ENCODE measurements at places on chromosomes 7 and 10. TPM values are rescaled to one million over a fixed set of nuclear protein-coding genes. Genes with fewer than 3 reads are reported as not detected.

Gene PLAC9
- 37.7 TPM for total RNA-seq

Gene FXYD4
- total RNA-seq, result not detected

Gene STEAP4
- 125 TPM for total RNA-seq

GRCh38 chr10:115026056-115026745 is 67.0 kb upstream of the ATRNL1 start:
- no peak for DNase-seq

Gene SORCS1
- total RNA-seq, result 1.4 TPM

GRCh38 chr10:112382515-112383235 is 8.8 kb downstream of the ACSL5 start:
- DNase-seq, result no peak

Gene GDF2
- total RNA-seq, result not detected

GRCh38 chr7:82015751-82016150 is 245.9 kb upstream of the HGF start:
- no peak for DNase-seq

DNA sequence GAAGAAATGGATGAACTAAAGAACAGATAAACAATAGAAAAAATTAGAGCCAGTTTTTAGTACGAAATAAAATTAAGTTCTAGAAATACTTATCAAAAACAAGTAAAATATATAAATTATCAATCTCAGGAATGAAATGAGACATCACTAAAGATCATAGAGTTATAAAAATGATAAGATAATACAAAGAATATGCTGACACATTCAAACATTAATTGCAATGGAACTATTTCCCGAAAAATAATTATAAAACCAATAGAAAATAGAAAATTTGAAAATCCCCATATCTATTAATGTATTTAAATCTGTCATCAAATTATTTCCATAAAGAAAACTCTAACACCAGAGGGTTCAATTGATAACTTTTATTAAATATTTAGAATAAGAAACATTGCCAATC is 458.1 kb upstream of the MBL2 start:
- DNase-seq, result no peak

DNA sequence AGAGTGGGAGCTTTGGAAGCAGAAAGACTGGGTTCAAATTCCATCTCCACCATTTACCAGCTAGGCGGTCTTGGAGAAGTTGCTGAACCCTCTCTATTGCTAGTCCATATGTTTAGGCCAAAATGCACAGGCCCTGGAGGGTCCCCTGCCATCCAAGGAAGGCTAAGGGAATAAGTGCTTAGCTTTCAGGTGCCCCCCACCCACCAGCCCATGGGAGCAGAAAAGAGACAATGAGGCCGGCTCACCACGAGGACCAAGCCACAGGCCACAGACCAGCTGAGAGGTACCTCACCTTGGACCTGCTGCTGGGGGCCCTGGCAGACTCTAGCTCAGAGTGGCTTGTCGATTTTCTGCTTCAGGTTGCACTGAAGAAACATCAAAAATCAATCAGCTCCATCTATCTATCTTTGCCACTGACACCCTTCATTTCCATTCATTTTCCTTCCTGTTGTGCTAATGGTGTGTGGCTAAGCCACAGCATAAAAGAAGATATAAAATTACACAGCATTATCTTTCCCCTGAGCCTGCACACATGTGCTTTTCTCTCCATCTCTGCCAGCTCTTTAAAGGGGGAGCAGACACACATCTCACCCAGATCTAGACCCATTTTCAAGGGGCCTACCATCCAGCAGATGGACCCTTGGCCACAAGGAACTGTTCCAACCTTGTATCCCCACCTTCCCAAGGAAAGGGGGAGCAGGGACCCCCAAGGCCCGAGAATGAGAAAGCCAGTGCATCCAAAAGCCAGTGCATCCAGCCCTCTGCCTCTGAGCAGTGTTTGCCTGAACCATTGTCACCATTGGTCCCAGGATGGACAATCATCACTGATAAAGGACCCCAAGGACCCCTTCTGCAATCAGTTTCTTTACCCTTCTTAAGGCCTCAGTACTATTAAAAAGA is 65.4 kb downstream of the GRID1 start:
- DNase-seq, result no peak

- DNase-seq, result peak; percentile 85
Observed at GRCh38 chr10:101693978-101694673, 844 bp downstream of the FBXW4 start.

- no peak for DNase-seq
Observed at GRCh38 chr10:26478061-26478460, 39.9 kb downstream of the APBB1IP start.

- DNase-seq, result no peak
Observed at GRCh38 chr10:118041316-118041715, 5.4 kb downstream of the RAB11FIP2 start.

DNA sequence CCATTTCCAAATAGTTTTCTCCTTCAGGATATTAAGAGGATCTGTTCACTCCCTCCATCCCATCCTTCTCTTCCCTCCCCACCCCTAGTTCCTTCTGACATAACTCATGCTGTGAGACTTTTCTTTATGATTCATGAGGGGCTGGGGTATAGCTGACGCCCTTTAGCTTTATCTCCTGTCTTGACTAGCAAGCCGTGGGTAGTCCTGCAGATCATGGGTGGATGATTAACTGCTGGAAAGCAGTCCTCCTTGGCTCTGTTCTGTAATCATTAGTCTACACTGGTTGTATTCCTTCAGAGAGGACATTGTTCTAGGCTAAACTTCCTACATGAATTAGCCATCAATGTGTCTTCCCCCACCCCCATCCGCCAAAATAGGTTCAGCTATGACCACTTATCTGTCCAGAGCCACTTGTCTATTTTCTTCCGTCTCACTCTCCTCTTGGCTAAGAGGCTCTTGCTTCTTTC is 135.4 kb downstream of the LRRC4 start:
- no peak for DNase-seq

Gene VWA2
- 0.45 TPM for total RNA-seq

DNA sequence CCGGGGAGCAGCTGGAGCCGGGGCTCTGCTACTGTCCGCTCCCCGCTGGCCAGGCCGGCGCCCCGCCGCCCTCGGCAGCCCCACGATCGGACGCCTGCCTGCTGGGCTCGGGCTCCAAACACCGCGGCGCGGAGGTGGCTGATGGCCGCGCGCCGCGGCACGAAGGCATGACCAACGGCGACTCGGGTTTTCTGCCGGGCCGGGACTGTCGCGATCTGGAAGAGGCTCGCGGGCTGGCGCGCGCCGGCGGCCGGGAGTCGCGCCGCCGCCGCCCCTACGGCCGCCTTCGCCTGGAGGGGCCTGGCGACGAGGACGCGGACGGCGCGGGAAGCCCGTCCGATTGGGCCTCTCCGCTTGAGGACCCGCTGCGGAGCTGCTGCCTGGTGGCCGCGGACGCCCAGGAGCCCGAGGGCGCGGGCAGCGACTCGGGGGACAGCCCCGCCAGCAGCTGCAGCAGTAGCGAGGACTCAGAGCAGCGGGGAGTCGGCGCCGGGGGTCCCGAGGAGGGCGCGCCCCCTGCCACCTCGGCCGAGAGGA is 570 bp downstream of the TBC1D12 start:
- no peak for DNase-seq

GRCh38 chr10:118635674-118636402 is 40.4 kb upstream of the PRLHR start:
- DNase-seq, result no peak

DNA sequence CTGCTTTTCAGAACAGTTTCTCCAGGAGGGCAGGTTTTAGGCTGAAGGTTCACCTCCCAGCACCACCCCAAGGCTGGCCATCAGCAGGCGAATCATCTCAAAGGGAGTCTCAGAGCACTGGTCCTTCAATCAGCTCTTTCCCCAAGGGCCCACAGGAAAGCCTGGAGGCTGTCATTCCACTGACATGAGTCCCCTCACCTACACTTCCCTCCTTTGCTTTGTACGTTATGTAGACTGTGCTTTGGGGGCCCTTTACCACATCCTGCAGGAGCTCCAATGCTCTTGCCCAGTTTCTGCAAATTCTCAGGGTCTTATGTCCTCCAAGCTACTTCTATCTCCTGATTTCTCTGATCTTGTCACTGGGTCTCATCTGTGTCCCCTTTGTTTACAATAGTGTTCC is 15.4 kb downstream of the WDFY4 start:
- no peak for DNase-seq

Gene COMTD1
- total RNA-seq, result 12.9 TPM
